Activated naive CD4-positive, alpha-beta T cell treated with anti-CD3 and anti-CD28 coated beads for 36 hours (primary cell): ENCODE measurements at places on chromosomes 12 and 14. TPM values are rescaled to one million over a fixed set of nuclear protein-coding genes. Genes with fewer than 3 reads are reported as not detected.

Gene RFX4
- total RNA-seq = not detected

Gene MMP17
- total RNA-seq = not detected

DNA sequence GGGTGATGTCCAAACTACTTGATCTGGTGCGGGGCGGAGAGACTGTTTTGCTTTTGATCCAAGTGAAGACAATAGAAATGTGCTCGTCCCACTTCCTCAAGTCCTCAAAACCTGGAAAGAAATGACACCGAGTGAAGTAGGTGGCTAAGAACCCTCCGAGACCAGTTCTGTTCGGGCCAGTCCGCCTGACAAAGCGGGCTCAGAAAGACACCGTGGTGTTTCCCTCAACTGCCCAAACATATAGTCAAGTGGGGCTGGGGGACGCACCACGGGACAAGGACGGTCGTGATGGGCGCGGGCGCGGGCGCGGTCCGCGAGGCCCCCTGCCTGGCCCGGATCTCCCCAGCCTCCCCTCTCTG is 1.6 kb downstream of the PHLDA1 start:
- peaks cover 42% of the 10 kb centered on the region for H3K4me1 ChIP-seq
- H3K36me3 ChIP-seq = peaks cover 6% of the 10 kb centered on the region
- peak overlapping the region; percentile 91 for H3K27ac ChIP-seq

DNA sequence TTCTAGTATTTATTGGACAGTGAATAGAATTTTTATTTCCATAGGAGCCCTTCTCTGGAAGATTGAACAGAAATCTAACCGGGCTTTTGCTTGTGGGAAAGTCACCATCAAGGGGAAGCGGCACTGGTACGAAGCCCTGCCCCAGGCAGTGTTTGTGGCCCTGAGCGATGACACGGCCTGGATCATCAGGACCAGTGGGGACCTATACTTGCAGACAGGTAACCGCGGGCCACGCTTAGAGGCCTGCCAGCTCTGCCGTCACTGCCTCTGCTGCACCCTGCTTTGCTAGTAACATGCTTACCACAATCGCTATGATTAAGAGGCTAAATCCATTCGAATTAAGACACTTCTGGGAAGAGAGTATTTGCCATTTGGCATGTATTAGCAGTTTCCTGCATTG is 69.2 kb downstream of the ANKRD9 start:
- no peak for DNase-seq
- peaks cover 9% of the 10 kb centered on the region for H3K36me3 ChIP-seq
- H3K27me3 ChIP-seq = no peaks in the 10 kb centered on the region

DNA sequence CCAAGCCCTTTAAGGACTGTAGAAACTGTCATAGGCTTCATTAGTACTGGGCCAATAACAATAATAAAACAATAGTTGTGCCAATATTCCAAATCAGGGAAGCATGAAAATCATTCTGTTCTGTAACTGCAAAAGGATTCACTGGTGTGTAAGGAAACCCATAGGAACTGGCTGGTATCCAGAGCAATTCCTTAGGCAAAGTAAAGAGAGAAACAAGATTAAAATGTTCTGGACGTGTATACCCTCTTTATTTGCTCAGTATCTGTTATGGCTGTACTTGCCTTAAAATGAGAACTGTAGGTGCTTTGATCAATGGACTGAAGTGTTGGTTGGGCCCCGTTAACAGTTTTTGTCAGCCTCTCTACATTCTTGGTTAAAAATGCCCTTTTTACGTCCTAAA is 72.4 kb upstream of the STAC3 start:
- H3K4me1 ChIP-seq = no peaks in the 10 kb centered on the region
- H3K27ac ChIP-seq = no peak overlapping the region
- H3K27me3 ChIP-seq = no peaks in the 10 kb centered on the region
- no peak overlapping the region for H3K4me3 ChIP-seq

DNA sequence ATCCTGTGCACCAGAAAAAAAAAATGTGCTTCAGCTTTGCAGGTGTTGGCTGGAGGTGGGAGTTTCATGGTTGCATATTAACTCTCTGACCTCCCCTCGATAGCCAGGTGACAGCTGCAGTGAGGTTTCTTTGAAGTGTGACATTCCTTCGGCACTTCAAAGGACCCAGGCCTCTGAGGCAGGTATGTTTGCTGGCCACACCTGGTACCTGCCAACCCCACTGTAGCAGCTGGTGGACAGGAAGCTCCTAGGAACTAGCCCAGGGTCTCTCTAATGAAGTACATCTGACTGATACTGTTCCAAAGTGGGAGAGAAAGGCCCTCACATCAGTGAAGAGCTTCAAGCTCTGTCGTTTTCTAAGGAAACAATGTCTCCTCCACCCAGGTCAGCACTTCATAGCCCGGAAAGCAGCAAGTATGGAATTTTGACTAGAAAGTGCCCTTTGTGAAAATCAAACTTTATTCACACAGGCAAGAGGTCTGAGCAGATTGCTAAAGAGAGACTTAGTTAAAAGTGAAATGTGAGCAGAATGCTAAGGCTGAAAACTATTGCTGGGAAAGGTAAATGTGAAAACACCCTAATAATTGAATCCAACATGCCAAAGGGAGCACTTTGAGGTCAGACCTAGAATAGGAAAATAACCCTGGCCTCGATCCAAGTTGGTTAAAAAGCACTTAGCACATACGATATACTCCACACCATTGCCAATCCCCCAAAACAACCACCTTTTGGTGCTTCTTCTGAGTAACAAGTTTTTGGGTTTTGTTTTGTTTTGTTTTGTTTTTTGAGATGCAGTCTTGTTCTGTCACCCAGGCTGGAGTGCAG is 71.3 kb downstream of the PHLDA1 start:
- no peak overlapping the region for H3K4me3 ChIP-seq
- no peaks in the 10 kb centered on the region for H3K36me3 ChIP-seq
- H3K27me3 ChIP-seq = no peaks in the 10 kb centered on the region
- DNase-seq = no peak
- peaks cover 16% of the 10 kb centered on the region for H3K4me1 ChIP-seq
- H3K27ac ChIP-seq = no peak overlapping the region

- H3K4me3 ChIP-seq = no peak overlapping the region
- no peaks in the 10 kb centered on the region for H3K4me1 ChIP-seq
- H3K27ac ChIP-seq = no peak overlapping the region
- DNase-seq = no peak
These were observed 124.8 kb upstream of the WSCD2 start for GRCh38 chr12:108004319-108004718.

GRCh38 chr12:26293612-26294011 is 98.2 kb downstream of the SSPN start:
- no peak overlapping the region for H3K27ac ChIP-seq
- DNase-seq = no peak
- no peaks in the 10 kb centered on the region for H3K36me3 ChIP-seq
- H3K4me1 ChIP-seq = peaks cover 10% of the 10 kb centered on the region

- no peak overlapping the region for H3K4me3 ChIP-seq
- H3K36me3 ChIP-seq = peaks cover 4% of the 10 kb centered on the region
- H3K27ac ChIP-seq = no peak overlapping the region
- H3K4me1 ChIP-seq = no peaks in the 10 kb centered on the region
- no peak for DNase-seq
These were observed 115.0 kb downstream of the AKAP6 start for GRCh38 chr14:32443890-32444661.

- H3K4me1 ChIP-seq = peaks cover 11% of the 10 kb centered on the region
- H3K4me3 ChIP-seq = no peak overlapping the region
- H3K27me3 ChIP-seq = no peaks in the 10 kb centered on the region
- no peak overlapping the region for H3K27ac ChIP-seq
These were observed 189.4 kb downstream of the DPF3 start for GRCh38 chr14:72704502-72704901.

DNA sequence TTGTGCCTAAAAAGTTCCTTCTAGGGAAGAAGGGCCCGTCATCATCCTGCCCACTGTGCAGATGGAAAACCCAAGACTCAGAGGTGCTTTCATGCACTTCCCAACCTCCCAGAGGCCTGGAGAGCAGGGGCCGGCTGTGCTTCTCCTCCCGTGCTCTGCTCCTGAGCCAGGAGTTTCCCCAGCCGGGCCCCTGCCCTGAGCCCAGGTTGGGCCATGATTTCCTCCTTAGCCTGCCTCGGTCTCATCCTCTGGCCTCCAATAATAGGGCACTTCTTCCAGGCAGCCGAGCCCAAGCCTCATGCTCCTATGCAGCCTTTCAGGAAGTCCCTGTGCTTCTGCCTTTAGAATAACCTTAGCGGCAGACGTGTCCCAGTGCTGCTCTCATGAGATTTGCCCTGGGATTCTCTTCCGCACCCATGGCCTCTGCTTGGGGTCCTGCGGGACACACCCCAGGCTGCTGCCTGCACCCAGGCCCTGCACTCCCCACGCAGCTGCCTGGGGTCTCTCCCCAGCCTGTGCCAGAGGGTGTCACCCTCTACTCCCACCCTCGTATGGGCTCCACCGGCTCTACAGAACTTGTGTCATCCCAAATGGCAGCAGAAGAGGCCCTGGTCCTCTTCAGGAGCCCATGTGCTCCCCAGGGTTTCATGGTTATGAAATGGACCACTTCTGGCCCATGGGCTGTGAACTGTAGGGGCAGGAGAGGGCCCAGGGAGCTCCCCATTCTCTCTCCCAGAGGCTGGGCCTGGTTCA is 359.3 kb downstream of the ADGRD1 start:
- peaks cover 8% of the 10 kb centered on the region for H3K4me1 ChIP-seq
- no peak for DNase-seq
- H3K36me3 ChIP-seq = no peaks in the 10 kb centered on the region

DNA sequence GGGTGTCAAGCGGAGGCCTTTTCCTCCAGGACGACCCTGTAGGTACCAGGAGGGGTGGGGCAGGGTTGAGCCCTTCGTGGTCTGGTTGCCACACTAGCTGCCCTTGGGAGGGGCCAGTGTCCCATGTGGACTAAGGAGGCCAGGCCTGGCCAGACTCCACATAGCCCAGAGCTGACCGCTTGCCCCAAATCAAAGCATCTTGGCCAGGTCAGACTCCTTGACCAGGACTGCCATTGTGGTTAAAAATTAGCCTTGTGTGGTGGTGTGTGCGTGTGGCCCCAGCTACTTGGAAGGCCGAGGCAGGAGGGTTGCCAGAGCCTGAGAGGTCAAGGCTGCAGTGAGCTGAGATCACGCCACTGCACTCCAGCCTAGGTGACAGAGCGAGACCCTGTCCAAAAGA is 24.8 kb downstream of the ALDH2 start:
- no peak for DNase-seq
- no peaks in the 10 kb centered on the region for H3K36me3 ChIP-seq
- no peaks in the 10 kb centered on the region for H3K27me3 ChIP-seq
